ENCODE measurements at places on chromosomes 4 and X. TPM values are rescaled to one million over a fixed set of nuclear protein-coding genes. Genes with fewer than 3 reads are reported as not detected.

GRCh38 chr4:137601934-137602333, 69.6 kb upstream of the PCDH18 start:
- no peak for DNase-seq

PROM1 gene
- polyA plus RNA-seq = 42.9 TPM

- peak; percentile 0 for DNase-seq
Observed at GRCh38 chrX:97685753-97686152, 802.0 kb downstream of the RPA4 start.

BEX2 gene
- 86.6 TPM for polyA plus RNA-seq

DNA sequence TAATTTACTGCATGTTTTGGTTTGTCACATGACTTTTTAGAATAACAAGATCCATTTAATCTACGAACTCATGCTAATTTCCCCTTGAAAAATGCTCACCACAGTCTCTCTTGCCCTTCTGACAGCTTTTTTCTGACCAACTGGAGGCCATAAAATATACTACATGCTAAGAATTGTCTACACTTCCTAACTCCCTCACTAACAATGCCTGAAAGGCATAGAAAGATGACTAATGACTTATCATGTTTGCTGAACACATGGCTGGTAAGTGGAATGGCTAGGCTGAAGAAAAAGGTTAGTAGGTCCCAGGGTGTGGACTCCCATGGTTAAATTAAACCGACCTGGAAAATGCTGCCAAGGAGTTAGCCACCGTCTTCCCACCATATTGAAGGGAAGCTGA, 309.9 kb downstream of the SPOCK3 start:
- DNase-seq = no peak

CENPVL1 gene
- polyA plus RNA-seq = 0.20 TPM

PIM2 gene
- 6.5 TPM for polyA plus RNA-seq

DNA sequence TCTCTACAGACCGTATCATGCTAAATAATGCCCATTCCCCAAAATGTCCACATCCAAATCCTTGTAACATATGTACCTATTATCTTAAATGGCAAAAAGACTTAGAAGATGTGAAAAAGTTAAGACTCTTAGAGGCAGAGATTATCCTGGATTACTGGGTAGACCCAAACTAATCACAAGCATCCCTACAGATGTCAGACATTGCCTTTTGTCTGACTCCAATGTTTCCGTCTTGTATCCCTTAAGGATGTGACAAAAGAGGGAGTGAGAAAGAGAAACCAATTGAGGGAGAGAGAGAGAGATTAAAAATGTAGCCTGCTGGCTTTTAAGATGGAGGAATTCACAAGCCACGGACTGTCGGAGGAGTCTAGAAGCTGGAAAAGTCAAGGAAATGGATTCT, 401.9 kb upstream of the FSTL5 start:
- no peak for DNase-seq

GRCh38 chrX:108415146-108415545, 23.1 kb downstream of the COL4A6 start:
- no peak for DNase-seq

MMRN1 gene
- 5.5 TPM for polyA plus RNA-seq

DNA sequence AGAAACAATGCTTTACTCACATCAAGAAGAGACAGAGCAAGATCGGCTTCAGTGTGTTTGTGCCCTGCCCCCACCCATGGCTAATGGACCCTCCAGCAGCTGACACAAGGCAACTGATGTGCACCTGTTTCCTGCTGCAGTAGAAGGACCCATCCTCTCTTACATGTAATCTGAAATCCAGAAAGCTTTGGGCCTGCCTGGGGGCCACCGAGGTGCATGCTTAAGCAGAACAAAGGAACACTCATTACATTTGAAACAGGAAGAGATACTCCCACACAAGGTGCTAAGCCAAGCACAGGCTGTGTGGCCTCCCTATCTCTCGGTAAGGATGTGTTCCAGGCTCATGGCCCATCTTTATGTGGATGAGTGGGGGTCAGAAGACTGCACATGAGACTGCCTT, 338.0 kb downstream of the SPOCK3 start:
- no peak for DNase-seq

SPATA4 gene
- 1.4 TPM for polyA plus RNA-seq

- DNase-seq = no peak
Observed at GRCh38 chr4:81348086-81348777, 123.5 kb downstream of the RASGEF1B start.

DNA sequence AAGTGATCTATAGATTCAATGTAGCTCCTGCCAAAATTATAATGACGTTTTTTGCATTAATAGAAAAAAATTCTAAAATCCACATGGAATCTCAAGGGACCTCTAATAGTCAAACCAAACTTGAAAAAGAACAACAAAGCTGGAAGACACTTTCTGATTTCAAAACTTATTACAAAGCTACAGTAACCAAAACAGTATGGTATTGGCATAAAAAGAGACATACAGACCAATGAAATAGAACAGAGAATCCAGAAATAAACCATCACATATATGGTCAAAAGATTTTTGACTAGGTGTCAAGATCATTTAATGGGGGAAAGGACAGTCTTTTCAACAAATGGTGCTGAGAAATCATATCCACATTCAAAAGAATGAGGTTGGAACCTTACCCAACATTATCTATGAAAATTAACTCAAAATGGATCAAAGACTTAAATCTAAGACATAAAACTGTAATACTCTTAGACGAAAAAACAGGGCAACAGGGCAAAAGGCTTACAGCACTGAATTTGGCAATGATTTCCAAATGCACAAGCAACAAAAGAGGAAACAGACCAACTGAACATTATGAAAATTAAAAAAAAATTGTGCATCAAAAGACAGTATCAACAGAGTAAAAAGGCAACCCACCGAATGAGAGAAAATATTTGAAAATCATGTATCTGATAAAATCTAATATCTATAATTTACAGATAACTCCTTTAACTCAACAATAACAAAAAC, 3.9 kb downstream of the FBXO8 start:
- DNase-seq = no peak

- DNase-seq = no peak
Observed at GRCh38 chr4:15809466-15809865, 31.3 kb downstream of the CD38 start.

PRKG2 gene
- polyA plus RNA-seq = 1.7 TPM

GRCh38 chr4:100076753-100077152, 113.5 kb downstream of the DDIT4L start:
- DNase-seq = no peak

DNA sequence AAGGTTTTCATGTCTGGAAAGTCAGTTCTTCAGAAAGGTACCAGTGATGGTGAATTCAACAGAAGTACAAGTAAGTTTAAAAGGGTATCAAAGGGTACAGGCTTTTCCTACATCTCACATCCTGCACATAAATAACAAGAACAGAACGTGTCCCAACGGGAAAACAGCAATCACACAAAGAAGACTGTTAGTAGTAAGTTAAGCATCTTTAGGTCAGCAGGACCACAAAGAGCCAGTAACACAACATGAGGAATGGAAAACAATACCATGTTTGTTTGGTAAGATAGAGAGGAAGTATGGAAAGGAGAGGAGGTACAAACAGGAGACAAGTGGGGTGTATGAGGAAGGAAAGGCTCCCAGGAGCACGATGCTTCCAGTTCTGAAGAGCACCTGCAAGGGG, 43.2 kb downstream of the SAT1 start:
- DNase-seq = no peak

DNA sequence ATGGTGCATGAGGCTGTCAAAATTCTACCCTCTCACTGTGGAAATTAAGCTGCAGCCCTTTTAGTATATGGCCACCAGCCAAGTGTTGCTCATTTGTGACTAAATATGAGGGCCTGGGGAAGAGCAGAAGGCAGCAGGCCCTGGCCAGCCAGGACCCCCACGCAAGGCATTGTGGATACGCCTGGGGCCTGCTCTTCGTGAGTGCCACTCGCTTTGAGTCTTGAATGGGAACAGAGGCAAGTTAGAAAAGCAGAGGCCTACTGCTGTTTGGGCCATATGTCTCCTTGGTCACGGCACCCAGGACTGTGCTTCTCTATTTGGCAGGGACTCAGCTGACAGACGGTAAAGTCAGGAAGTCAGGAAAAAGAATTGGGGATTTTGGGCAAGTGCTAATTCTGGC, 10.9 kb downstream of the RTL5 start:
- no peak for DNase-seq

DNA sequence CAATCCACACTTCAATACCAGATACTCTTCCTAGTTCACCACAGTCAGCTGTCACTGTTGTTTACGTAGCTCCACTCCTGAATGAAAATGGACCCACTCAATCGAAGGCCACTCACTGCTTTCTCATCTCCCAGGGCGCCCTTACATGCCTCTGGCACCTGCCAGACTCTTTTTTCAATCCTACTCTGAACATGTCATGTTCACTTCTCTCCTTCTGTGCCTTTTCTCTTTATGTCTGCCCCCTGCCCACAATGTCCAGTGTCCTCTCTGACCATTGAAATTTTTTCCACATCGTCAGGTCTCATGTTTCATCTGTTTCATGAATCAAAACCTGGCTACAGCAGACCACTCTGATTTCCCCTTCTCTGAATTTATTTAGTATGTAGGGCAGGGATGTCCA, 1.3 kb upstream of the MGAT4D start:
- no peak for DNase-seq

DNA sequence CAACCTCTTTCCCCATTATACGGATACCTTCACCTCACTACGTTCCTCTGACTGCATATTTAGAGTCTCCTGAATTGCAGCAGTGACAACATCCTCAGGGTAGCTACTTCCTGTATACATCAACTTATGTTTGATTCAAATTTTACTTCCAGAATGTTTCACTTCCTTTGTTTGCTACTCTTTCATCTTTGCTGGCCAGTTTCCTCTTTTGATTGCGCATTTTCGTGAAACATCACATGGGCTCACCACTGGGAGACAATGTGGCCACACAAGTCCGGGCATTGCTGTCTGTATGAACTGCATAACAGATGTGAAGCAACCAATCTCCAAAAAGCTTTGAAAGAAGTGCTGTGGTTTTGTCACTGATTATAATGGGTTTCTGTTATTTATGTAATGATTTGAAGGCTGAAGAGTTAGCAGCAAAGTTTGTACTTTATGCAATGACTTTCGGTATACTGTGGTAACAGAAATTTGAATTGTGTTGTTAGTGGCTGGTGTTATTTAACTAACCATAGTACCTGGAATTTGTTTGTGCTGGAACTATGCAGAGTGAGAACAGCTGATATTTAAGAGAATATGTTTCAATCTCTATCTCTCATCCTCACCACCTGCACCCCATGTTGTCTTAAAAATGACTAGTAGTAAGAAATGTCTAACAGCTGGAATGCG, 7.4 kb downstream of the SNCA start:
- no peak for DNase-seq

PAGE2B gene
- not detected for polyA plus RNA-seq

All from renal pelvis (tissue), 12 donors.